ENCODE measurements at places on chromosomes 1 and 21.

- DNase-seq = no peak
Observed at GRCh38 chr1:219666242-219666641, 53.3 kb upstream of the ZC3H11B start.

DNA sequence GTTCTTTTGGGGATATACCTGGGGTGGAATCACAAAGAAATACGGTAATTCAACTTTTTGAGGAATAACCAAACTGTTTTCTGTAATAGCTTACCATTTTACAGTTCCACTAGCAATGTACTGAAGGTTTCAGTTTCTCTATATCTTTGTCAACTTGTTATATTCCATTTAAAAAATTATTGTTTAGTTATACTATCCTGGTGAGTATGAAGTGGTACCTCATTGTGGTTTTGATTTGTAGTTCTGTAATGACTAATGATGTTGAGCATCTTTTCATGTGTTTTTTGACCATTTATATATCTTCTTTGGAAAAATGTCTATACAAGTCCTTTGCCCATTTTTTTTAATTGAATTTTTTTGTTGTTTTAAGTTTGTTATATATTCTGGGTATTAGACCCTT is 39.4 kb downstream of the MAST2 start:
- no peak for DNase-seq

- DNase-seq = no peak
Observed at GRCh38 chr21:44712203-44713028, 1.0 kb upstream of the TSPEAR start.

DNA sequence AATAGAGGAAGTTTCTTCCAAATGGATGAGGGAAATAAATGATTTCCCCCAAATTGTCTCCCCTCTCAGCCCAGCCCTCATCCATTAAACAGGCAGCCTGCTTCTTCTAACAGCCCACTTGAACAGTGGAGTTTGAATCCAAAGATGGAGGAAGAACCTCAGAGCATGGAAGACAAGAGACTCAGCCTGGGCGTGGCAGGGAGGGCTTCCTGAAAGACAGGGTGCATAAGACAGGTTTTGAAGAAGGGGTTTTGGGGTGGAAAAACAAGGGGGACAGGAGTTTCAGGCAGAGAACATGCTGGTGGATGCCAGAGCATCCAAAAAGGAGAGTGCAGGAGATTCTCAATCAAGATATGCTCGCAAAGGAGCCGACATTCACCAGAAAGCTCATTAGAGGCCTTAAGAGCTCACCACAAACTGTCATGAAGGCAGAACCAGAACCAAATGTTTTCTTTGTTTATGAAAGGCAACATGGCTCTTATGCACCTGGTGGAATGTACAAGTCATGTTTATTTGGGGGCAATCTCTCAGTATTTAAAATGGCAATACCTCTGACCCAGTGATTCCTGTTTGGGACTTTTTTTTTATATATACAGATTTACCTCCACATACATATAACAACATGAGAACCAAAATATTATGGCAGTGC is 26.5 kb upstream of the TSPEAR start:
- no peak for DNase-seq

GRCh38 chr21:32101277-32101676 is 177.6 kb downstream of the MIS18A start:
- no peak for DNase-seq

DNA sequence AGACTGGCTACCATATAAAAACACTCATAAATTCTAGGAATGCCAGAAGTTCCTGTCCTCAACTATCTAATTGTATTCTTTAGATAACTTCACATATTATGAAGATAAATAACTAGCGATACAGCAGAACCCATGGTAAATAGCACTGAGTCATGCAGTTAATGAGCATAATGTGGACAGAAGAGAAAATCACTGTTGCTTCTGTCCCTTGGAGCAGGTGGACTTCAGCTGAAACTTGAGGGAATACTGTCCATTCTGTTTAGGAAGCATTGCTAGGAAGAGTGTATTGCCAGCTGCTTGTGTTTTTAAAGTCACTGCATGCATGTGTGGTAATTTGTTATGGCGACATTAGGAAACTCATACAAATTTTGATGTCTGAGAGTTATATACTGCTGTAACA is 854.4 kb downstream of the LTN1 start:
- no peak for DNase-seq

- no peak for DNase-seq
Observed at GRCh38 chr1:229778794-229779193, 152.7 kb downstream of the URB2 start.

- no peak for DNase-seq
Observed at GRCh38 chr1:222938986-222939385, 124.1 kb downstream of the DISP1 start.

DNA sequence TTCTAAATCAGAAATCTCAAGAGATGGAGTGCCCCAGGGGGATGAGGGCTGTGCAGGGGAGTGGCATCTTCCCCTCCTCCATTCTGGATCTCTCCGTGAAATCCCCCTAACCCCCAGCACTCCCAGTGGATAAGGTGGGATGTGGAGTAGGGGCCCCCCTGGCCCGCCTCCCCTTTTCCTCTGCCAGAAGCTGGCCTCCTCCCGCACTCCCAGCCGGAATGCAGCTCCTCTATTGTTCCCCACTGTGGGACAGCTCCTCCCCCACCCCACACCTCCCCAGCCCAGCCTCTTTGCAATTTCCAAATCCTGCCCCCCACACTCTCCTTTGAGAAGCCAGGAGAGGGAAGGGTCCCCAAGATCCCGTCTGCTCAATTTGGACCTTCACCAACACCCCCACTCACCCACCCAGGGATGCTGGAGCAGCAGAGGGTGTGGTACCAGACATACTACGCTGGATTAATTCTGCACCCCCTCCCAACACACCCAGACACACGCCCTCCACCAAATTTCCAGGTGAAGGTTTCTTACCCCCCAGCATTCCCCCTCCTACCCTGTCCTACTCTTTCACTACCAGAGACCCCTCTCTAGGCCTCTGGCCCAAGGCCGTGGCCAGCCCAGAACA is 1.9 kb downstream of the MEX3A start:
- no peak for DNase-seq

DNA sequence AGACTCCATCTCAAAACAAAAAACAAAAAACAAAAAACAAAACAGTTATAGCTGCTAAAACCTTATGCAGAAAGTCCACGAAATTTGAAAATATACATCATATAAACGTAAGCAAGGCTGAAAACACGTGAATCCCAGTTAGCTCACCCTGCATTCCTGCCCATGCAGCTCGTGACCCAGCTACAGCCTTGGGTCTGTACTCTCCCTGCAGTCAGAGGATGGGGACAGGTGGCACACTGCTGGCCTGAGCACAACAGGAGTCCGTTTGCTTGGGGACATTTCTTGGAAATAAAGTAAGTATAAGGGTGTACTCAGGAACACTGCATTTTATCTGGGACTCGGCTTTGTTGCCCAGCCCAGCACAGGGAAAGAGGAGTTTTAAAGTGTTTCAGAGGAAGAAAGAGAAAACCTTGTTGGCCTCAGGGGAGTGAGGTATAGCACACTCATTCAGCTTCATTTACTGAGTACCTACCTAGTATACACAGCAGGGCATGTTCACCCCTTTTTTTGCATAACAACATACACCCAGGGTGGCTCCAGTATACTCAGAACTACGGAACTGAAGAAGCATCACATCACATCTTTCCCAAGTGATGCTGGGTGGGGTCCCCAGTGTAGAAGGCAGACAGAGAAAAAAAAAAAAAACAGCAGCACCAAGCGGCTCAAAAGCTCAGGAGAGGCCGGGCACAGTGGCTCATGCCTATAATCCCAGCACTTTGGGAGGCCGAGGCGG is 44.1 kb downstream of the CAPZB start:
- no peak for DNase-seq

DNA sequence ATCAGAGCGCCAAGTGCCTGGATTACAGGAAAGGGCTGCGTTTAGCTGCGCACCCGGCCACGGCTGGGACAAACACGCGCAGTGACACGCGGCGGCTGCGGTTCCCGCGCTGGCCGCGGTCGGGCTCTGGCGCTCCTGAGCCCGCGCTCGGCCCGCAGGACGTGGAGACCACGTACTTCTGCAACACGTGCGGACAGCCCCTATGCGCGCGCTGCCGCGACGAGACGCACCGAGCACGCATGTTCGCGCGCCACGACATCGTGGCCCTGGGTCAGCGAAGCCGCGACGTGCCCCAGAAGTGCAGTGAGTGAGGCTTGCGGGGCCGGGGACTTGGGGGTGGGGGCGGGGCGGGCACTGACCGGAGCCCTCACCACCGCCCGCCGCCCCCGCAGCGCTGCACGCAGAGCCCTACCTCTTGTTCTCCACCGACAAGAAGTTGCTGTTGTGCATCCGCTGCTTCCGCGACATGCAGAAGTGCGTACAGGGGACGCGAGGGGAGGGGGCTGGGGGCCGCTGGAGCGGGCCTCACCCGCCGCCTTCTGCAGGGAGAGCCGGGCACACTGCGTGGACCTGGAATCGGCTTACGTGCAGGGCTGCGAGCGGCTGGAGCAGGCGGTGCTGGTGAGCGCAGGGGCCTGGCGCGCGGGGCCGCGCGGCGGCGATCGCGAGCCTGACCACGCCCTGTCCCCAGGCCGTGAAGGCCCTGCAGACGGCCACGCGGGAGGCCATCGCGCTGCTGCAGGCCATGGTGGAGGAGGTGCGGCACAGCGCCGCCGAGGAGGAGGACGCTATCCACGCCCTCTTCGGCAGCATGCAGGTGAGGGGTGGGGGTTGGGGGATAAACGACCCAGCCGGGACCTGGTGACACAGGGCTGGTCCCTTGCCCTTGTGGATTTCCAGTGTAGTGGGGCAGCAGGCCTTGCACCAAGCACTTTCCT is 3.1 kb downstream of the RNF207 start:
- DNase-seq = peak; percentile 36

- DNase-seq = no peak
Observed at GRCh38 chr1:98706173-98706843, 44.8 kb downstream of the SNX7 start.

- no peak for DNase-seq
Observed at GRCh38 chr1:58551186-58552140, 4.9 kb upstream of the OMA1 start.

GRCh38 chr1:73065339-73066041 is 783.2 kb upstream of the NEGR1 start:
- DNase-seq = no peak

DNA sequence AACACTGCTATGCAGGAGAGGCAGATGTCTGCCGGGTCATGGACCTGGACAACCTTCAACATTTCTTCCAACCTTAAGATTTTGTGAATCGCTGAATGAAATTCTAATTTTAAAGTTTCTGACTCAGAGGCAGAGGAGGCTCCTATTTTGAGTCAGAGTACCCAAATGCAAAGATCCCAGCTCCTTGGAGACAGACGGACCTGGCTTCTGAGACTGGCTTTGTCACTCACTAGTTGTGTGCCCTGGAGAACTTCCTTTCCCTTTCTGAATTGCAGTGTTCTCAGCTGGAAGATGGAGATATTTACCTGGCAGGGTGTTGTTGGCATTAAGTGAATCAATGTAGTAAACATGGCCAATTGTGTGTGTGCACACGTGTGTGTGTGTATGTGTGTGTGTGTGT is 51.9 kb downstream of the IER5 start:
- peak; percentile 49 for DNase-seq

DNA sequence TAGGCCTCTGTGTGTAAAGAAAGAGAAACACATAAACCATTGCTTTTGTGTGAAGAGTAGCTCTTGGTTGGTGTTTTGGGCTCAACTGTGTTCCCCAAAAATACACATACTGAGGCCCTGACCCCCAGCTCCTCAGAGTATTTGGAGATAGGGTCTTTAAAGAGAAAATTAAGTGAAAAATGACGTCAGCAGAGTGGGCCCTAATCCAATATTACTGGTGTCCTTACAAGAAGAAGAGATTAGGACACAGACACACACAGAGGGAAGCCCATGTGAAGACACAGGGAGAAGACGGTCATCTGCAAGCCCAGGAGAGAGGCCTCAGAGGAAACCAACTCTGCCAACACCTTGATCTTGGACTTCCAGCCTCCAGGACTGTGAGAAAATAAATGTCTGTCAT is 76.9 kb upstream of the PGBD5 start:
- no peak for DNase-seq

All from activated CD8-positive, alpha-beta T cell treated with anti-CD3 and anti-CD28 coated beads for 36 hours (primary cell).